ENCODE measurements at places on chromosomes 6 and 20.

GRCh38 chr6:111737065-111737521 lies 131.4 kb upstream of the TRAF3IP2 start:
- no peak for DNase-seq

GRCh38 chr6:108874470-108875160 lies 26.4 kb downstream of the ARMC2 start:
- no peak for DNase-seq

GRCh38 chr20:59104831-59105230 lies 58.8 kb upstream of the ZNF831 start:
- no peak for DNase-seq

DNA sequence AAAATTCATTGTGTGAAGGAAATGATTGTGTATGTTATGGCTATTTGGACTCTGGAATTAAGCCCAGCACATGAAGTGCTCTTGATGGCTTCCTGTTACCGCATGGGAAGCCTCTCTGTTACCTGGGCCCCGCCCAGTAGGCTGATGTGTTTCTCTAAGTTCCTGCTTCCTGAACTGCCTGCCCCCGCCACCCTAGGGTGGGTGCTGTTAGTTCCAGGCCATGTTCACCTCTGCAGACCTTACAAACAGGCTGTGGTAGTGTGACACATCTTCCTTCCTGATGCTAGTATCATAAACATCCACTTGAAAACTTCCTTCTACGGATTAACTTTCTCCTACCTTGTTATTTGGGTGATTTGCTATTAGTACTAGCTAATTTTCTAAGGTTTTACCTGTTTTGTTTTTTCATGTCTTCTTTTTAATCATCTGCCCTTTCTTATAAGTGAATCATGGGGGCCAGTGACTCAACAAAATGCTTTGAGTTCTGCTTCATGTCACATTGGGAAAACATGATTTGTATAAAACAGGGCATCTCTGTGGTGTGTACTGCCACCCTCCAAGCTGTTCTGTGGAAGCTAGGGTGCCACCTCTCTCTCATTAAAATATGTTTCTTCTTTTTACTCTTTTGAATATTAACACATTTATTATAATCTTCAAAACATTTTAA lies 40.6 kb downstream of the SH3BGRL2 start:
- no peak for DNase-seq

DNA sequence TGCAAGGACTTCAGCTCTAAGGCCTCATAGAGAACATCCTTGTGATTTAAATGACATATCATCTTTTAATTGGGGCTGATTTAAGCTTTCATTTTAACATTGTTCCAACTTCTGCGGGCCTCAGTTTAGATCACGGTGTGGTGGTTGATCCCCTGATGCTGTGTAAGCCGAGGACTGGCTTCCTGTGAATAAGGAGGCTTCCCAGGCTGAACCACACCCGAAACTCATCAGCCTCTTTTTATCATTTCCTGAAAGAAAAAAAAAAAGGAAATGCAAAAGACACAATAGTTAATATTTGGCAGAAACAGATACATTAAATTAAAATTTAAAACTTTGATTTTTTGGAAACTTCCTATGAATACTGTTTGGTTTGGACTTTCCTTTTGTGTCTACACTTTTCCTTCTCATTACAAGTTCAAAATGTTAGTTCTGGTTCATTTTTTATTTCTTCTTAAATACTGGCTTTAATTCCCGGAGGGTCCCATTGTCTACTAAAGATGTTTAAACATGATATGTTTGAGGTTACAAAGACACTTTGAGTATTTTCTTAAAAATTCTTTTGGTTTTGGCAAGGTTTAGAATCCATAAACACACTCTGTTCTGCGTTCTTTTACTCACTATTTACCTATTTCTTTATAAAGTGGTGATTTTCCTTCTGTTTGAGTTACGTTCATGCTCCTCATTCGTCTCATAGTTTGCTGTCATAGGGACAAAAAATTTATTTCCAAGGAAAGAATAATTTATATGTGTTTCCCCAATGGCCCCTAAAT lies 230.0 kb upstream of the SULF2 start:
- no peak for DNase-seq

- no peak for DNase-seq
Measured at GRCh38 chr6:149938571-149939355, 3.1 kb upstream of the ULBP2 start.

DNA sequence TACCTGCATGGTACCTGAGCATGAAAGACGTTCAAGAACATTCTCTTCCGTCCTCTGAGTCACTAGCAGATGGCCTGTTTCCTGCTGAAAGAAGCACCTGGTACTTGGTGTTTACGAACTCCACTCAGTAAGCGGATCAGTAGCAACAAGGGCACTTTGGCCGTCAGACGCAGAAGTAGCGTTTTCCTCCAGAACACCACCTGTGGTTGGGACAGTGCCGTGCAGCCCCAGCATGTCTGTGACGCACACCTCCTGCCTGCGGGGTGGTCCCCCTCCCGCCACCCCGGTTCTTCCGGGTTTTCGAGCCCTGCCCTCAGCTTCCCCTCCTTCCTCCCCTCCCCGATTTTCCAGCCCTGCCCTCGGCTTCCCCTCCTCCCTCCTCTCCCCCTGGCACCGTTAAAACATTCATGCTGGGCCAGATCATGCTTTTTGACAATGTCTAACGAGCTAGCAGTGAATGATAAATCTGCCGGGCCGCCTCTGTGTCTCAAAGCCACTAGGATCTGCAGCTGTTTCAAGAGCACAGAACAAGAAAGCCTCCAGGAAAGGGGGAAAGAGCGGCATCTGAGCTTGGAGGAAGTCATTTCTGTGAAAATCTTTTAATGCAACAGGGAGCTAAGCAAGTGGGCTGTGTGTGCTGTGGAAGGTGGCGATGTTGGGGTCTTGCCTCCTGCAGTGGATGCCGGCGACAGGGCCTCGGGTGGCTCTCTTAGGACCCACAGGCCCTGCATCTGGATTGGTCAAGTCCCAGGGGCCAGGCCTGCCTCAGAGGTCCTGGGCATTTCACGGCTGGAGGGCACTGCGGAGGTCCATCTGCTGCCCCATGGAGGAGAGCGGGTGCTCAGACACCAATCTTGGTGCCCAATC lies 207.9 kb downstream of the ERMARD start:
- no peak for DNase-seq

- no peak for DNase-seq
Measured at GRCh38 chr6:79724816-79725215, 93.7 kb downstream of the SH3BGRL2 start.

GRCh38 chr6:98124171-98124570 lies 710.2 kb upstream of the POU3F2 start:
- DNase-seq: no peak

GRCh38 chr6:151027936-151028838 lies 162.7 kb downstream of the MTHFD1L start:
- no peak for DNase-seq

- DNase-seq: no peak
Measured at GRCh38 chr6:156508126-156508525, 269.1 kb upstream of the ARID1B start.

DNA sequence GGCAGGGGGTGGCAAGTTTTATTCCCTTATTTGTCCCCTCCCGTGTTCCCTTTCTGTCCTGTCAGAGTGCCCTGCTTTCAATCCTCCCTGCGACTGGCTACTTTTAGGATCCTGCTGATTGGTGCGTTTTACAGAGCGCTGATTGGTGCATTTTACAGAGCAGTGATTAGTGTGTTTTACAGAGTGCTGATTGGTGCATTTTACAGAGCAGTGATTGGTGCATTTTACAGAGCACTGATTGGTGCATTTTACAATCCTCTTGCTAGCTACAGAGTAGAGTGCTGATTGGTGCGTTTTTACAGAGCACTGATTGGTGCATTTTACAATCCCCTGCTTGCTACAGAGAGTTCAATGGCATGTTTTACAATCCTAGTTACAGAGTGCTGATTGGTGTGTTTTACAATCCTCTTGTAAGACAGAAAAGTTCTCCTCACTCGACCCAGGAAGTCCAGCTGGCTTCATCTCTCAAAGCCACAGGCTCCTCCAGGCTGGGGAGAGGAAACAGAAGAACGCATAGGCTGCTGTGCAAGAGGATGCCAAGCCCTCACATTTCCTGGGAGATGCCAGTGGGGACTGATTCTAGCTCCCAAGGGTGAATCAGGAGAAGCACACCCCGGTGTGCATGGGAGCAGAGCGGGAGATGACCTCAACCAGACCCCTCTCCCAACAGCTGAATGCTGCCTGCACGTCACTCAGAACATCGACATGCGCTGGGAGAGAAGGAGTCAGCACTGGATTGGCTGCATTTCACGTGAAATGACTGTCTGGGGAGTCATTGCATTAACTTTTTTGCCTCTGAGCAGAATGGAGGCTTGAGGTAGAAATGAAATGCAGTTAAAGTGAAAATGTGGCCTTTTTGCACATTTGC lies 48.3 kb upstream of the SLC22A23 start:
- DNase-seq: no peak

DNA sequence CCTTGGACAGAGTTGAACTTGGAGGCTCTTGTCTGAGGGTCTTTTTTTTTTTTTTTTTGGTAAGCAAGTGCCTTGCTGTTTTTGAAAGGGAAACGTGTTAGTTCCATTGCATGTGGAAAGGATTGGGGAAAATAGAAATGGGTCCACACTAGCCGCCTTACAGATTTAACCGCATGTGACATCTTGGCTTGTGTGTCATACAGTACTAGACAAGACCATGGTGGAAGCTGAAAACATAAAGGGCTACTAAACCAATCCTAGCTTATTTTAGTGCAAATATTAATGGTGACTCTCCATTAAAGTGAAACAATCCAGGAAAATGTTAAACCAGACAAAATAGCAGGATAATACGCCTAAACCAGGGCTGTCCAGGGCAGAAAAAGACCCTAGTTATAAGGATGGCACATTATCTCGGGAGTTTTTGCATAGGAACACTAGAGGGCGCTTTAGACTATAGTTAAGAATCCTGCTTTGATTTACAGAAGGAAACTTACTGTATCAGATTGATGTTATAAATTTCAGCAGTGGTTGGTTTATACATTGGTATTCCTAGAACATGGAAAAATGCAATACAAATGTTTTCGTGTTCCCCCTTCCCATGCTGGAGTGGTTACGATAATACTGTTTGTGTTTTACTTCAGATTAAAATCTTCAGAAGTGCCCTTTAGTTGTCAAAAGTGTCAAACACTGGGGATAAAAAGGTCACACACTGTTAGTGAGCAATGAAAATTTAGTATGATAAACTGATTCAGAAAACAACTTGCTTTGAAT lies 59.8 kb upstream of the DEK start:
- peak; percentile 63 for DNase-seq

- DNase-seq: no peak
Measured at GRCh38 chr6:158624684-158625682, 19.6 kb downstream of the DYNLT1 start.

GRCh38 chr6:149696901-149697300 lies 21.0 kb downstream of the LATS1 start:
- peak; percentile 27 for DNase-seq

GRCh38 chr20:4127344-4127743 lies 112.0 kb upstream of the RNF24 start:
- DNase-seq: no peak

- no peak for DNase-seq
Measured at GRCh38 chr20:23928788-23929187, 49.2 kb upstream of the CST5 start.

GRCh38 chr20:53873230-53873604 lies 197.2 kb downstream of the BCAS1 start:
- DNase-seq: no peak

DNA sequence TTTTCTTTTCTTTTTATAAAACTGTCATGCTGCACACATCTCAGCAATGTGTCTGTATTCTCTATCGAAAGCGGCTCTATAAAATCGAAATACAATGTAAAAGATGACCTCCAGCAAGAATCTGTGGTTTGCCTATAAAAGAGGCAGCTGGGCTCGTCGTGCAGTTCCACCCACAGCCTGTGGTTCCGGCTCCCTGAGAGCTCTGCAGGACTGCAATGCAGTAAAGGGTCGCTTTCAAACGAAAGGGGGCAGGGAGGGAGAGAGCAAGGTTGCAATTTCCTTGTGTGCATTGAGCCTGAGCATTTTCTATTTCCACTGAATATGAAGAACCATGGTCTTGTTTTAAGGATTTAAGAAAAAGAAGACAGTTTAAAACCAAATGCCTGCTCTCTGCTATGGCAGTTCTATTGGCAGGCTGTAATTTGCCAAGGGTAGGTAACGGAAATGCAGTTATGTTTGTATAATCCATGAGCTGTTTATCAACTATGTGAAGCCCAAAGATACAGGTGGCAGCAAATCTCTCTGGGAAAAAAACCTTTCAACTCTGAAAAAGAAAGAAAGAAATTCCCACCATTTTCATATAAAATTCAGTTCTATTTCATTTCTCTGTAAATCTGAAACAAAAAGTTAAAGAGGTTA lies 236.5 kb downstream of the HACE1 start:
- peak; percentile 28 for DNase-seq

- DNase-seq: no peak
Measured at GRCh38 chr6:118299457-118299856, 248.6 kb upstream of the PLN start.

- DNase-seq: no peak
Measured at GRCh38 chr6:13808801-13809200, 5.6 kb downstream of the MCUR1 start.

DNA sequence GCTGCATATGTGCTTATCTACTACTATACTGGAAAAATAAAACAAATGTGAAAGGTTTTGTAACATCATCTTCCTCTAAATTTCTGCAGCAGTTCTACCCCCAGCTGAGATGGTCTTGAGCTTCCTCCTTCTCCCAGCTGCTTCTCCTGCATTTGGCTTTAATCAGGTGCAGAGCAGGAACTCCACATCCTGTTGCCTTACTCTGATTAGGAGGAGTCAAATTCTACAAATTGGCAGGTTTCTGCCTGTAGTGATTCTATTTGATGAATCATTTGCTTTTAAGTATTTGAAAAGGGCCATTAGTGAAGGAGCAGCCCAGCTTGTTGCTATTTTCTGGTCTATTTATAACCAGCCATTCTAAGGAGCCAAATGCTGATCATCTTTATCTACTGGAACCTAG lies 224.5 kb downstream of the GMDS start:
- DNase-seq: no peak

DNA sequence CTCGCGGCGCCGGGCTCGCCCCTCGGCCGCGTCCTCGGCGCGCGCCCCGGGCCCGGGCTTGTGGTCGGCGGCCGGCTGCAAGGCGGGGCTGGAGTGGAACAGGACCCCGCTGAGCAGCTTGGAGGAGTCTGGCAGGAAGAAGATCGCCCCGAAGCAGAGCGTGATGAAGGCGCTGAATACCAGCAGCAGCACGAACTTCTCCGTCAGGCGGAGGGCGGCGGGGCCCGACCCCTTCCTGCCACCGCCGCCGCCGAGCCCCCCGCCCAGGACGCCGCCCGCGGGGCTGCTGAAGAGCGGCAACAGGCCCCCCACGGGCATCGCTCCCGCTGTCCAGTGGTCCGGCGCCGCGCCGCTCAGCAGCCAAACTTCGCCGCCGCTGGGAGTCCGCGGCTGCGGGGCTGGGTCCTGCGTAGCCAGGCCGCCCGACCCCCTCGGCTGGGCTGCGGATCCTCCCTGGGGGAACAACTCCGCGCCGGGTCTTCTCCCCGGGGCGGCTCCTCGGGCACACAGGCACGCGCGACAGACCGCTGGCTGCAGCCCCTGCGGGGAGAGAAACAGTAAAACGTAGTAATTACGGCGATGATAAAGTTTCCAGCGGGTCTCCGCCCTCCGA lies 707 bp downstream of the MAN1A1 start:
- DNase-seq: no peak
